COLO829 (cell line): ENCODE measurements at places on chromosomes 12 and 14.
A peak's percentile ranks its signal among the peaks of the same experiment; 100 is the strongest.

DNA sequence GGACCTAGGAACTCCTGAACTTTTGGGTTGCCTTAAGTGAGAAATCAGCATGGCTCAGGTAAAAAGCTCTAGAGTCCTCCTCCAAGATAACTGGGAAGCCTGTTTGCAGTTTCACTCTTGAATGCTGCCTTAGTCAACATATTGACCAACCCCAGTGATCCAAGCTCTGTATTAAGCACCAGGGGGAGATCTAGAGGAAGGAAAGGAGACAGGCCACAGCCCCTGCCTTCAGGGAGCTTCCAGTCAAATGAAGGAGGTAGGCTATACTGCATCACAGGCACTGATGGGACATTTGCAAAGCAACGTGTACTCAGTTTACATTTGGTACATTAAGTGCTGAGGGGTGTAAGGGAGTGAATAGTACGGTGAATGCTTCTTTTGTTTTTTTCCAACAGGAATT, 1.2 kb upstream of the CSAD start:
- DNase-seq = no peak

GRCh38 chr12:117073611-117074010, 25.6 kb downstream of the TESC start:
- no peak for DNase-seq

GRCh38 chr12:113735131-113735530, 231.0 kb downstream of the RBM19 start:
- DNase-seq = no peak

DNA sequence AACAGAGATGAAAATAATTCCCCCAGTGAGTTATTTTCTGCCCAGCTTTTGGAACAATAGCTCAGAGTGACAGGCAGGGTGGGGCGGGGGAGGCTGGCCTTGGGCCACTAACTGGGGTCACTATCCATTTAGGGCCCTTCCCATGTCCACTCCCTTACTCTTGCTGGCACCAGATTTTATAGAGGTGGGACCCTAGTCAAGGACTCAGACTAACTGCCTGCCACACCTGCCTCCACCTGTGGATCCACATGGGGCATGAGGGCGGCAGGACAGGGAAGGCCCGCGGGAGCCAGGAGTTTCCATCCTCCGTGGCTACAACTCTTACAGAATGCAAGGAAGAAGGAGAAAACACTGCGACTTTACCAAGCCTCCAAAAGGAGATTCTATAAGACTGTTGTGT, 10.1 kb downstream of the VDR start:
- no peak for DNase-seq

DNA sequence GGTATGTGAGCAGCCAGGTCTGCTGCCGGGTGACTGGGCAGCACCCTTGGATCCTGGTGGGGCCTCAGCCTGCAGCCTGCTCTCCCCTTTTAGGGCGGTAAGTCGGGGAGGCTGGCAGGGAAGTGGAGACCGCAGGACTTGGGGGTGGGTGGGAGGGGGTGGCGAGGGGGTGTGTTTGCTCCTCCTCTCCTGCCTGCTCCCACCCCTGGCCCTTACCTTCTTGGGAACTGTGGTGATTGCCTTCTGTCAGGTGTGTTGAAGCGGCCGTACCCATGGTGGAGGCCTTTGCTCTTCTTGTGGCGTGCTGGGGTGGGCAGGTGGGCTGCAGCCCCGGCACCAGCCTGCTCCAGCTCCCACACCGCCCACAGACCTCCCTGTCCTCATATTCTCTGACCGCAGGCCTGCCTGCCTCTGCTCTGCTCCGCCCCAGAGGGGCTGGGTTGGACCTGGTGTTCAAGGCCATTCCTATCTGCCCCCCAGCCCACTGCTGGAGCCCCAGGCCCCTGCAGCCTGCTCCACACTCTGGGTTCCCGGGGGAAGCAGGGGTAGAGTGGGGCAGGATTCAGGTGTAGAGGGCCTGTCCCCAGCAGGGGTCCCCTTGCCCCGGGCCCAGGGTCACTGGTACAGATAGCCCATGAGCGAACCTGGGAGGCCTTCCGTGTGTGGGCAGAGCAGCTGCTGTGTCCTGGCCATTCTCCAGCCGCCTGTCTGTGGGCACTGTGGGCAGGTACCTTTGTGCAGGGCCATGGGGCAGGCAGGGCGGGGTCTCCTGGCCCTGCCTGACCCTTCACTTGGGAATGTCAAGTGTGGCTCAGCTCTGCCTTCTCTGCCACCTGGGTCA, 5.2 kb downstream of the TEDC1 start:
- no peak for DNase-seq

GRCh38 chr14:101873991-101874390, 90.4 kb upstream of the DYNC1H1 start:
- no peak for DNase-seq

- DNase-seq = no peak
Measured at GRCh38 chr12:55692631-55693322, 14.9 kb downstream of the ITGA7 start.

DNA sequence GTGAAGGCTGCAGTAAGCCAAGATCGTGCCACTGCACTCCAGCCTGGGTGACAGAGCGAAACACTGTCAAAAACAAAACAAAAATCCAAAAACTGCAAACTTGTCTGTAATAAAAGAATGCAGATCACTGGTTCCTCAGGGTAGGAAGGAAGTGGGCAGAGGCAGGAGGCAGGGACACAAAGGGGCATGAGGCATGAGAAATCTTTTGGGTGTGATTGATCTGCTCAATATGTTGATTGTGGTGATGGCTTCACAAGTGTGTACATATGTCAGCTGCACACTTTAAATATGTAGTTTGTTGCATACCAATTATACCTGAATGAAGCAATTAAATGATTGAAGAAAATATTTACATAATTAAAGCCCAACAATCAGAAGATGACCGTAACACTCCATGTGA, 117.6 kb downstream of the CMAS start:
- no peak for DNase-seq

DNA sequence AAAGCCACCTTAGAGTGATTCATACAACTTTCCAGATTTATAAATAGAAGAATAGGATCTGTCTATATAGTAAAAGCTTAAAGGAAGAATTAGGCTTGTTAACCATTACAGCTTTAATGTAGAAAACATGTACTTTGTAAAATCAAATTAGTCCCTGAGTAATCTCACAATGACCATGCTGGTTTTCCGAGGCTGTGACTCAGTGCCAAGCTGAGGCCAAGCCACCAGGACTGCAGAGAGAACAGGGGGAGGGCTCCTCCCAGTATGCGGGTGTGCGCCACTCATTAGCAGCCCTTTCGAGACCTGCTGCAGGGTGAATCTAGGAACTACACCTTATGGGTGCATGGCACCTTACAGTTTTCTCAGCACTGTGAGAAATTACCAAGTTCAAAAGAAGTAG, 167.0 kb downstream of the EFCAB11 start:
- DNase-seq = no peak

- DNase-seq = no peak
Measured at GRCh38 chr12:90953956-90954421, 987 bp downstream of the CCER1 start.

GRCh38 chr14:101257551-101257950, 303.7 kb upstream of the DIO3 start:
- DNase-seq = no peak

- DNase-seq = no peak
Measured at GRCh38 chr12:124884587-124885438, 21.1 kb upstream of the SCARB1 start.

- peak; percentile 48 for DNase-seq
Measured at GRCh38 chr14:30553311-30553989, 5.5 kb upstream of the G2E3 start.

GRCh38 chr12:28631831-28632230, 441.6 kb downstream of the CCDC91 start:
- no peak for DNase-seq

GRCh38 chr14:102057480-102058114, 29.2 kb downstream of the HSP90AA1 start:
- no peak for DNase-seq

- no peak for DNase-seq
Measured at GRCh38 chr14:69318901-69319475, 59.0 kb downstream of the GALNT16 start.

- no peak for DNase-seq
Measured at GRCh38 chr14:95526483-95527386, 8.1 kb upstream of the GLRX5 start.

GRCh38 chr12:63042646-63043045, 107.7 kb upstream of the PPM1H start:
- DNase-seq = no peak

DNA sequence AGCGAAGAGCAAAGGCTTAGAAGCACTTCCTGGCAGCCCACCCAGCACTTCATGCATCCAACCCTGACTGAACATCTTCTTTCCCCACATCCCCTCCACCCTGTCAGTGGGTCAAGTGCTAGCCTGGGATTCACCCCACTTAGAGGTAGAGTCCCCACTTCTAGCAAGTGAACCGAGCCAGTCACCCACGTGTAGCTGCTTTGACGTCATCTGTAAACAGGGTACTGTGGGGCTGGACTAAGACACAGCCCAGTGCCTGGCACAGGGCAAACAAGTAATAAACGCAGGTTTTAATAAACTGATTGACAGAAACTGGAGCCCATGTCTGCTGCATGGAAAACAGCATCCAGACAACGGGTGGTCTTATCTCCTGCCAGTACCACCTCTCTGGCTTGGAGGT, 61.7 kb downstream of the ITPK1 start:
- DNase-seq = no peak

- DNase-seq = no peak
Measured at GRCh38 chr12:10667581-10667980, 6.3 kb downstream of the STYK1 start.

DNA sequence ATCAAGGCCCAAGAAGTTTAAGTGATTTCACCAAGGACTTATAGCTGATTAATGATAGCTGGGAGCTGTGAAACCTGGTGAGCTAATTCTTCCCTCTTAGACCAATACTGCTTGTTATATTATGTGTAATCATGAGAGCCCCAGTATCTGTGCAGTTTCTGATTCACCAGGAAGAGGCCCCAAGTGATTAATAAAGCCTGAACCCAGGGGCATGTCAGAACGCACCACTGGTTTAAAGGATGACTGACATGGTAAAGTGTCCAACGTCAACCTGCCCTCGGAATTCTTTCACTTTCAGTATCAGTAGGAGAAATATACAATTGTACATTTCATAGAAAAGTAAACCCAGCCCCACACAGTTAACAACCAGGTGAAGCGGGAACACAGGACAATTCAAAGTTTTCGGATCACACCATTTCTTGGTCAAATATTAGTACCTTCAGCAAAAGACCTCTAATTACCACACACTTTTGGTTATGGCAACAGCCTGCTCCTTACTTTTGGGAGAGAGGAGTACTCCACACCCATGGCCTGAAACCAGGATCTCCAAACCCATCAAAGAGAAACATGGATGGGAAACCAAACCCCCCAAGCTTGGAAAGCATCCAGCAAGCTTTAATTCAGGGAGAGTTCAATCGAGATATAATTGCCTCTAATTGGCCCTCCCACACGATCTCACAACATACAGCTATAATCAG, 28.5 kb downstream of the TMCC3 start:
- no peak for DNase-seq

DNA sequence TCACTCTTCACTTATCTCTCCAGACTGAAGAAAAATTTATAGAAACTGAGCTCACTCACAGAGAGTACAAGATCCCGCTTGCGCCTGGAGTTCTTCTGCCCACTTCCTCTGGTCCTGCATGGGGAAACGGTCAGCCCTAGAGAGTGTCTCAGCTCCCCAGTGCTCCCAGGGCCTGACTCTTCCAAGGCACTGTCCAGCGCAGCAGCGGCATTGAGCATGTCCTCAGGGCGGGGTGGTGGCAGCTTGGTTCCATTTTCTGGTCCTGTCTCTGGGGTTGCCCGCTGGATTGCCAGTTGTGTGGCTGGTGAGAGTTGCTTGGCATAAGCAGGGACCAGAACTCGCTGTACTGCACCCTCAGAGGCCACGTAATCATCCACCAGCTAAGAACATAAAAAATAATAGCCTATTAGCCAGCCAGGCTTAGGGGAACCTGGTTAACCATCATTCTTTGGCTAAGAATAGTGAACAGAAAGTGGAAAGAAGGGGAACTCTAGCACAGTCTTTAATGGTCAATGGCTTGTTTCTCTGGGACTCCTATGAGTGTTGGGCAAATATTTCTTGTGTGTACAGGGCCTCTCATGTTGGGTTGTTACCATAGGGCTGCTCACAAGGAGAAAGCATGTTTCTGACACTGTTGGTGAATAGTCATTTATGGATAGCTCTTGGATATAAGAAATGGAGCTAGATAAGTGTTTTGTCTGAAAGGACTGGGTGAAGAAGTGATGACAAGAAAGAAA, 13.7 kb upstream of the AJUBA start:
- no peak for DNase-seq

GRCh38 chr14:69360438-69361108, 37.5 kb downstream of the ERH start:
- DNase-seq = no peak

DNA sequence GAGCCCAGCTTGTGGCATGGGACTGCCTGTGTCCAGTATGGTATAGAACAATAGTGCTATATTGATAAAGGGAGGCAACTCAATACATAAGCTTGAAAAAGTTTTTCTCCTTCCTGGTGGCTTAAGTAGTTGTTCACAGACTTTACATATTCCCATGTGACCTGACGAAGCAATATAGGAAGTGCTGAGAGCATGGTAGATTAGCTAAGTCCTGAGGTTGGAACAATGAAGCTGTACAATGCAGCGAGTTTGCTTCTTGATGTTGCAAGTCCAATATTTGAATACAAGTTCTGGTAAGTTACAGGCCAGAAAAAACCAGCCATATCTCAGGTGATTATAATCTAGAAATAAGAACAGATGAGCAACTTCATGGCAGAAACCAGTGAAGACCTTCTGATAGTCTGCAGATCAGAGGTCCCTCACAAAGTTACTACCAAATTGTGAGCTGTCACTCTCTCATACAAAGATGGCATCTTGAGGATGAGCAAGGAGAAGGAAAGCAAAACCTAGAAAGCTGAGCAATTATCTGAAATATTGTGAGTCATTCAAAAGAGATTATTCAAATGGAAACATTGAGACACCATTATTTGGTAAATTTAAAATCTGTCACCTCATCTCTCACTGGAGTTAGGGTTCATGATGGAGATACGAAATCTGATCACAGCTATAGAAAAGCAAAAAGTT, 72.9 kb upstream of the BTG1 start:
- no peak for DNase-seq

DNA sequence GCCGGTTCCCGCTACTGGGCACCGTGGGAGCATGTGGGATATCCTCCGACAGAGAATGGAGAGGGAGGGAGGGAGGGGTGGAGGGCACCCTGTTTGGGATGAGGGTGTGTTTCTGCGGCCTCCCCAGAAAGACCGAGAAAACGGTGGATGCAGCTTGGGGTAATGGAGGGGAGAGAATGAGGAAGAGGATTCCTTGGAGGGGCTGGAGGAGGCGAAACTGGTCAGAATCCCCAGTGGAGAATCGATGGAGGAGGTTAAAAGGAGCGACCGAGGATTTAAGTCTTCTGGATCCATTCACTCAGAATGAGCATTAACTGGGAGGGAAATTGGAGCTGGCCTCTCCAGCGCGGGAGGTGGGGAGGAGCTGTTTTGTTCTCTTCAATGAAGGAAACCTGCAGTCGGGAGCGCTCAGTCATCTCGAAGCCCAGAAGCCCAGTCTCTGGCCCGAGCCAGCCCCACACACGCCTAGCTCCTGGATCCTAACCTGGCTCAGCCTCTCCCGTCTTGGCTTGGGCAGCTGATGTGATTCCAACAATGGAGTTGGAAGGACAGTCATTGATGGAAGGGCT, 581 bp downstream of the ARG2 start:
- DNase-seq = no peak
